ENCODE measurements at places on chromosomes 4 and X.

DNA sequence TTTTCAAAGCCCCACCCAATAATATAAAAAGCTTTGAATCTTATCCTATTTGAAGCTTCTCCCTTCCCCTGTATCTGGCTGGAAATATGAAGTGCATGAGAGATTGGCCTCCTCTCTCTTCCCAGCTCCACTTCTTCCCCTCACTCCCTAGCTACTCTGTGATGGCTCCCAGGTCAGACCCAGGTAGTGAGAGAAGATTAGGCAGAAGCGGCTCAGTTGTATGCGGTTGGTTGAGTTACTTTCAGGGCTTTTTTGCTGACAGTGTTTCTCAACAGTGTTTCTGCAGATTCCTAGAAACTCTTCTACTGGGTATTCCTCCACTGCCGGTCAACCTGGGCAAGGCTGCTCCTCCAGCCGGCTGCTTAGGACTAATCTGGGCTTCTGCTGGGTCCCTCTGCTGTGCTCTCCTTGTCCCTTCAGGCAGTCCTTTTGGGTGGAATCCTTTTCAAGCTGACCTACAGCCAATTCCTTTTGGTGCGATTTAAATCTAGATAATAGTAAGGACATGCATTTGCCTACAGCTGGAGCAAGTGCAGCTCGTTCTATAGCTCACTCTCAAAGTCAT is 87.4 kb upstream of the SLC7A11 start:
- DNase-seq: no peak

GRCh38 chrX:151713849-151714248 is 2.0 kb upstream of the FATE1 start:
- DNase-seq: no peak

DNA sequence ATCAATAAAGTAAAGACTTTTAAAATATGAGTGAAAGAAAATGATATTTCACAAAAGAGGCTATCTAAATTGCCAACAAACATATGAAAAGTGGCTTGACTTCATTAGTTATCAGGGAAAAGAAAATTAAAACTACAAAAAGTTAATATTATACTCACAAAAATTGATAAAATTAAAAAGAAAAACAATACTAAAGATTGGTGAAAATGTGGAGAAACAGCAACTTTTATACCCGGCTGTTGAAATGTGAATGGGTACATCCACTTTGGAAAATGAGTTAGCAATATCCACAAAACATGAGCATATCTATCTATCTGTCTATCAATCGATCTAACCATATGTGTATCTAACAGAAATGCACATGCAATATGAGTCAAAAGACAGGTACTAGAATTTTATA is 122.3 kb downstream of the ANAPC10 start:
- no peak for DNase-seq

- no peak for DNase-seq
Measured at GRCh38 chr4:38687571-38688011, 23.6 kb downstream of the KLF3 start.

DNA sequence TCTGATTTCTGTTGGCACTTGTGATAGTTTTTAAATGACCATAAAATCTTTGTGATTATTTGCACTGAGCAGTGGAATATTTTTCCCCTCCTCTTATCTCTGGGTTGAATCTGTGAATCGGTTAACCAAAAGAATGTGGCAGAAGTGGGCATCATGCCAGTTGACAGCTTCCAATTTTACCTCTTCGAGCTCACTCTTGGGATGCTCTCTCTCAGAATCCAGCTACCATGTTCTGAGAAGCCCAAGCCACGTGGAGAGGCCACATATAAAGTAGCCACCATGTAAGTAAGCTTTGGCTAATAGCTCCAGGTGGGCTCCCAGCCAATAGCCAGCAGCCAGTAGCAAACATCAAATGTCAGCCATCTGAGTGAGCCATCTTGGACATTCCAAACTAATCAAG is 12.9 kb upstream of the WDR19 start:
- no peak for DNase-seq

DNA sequence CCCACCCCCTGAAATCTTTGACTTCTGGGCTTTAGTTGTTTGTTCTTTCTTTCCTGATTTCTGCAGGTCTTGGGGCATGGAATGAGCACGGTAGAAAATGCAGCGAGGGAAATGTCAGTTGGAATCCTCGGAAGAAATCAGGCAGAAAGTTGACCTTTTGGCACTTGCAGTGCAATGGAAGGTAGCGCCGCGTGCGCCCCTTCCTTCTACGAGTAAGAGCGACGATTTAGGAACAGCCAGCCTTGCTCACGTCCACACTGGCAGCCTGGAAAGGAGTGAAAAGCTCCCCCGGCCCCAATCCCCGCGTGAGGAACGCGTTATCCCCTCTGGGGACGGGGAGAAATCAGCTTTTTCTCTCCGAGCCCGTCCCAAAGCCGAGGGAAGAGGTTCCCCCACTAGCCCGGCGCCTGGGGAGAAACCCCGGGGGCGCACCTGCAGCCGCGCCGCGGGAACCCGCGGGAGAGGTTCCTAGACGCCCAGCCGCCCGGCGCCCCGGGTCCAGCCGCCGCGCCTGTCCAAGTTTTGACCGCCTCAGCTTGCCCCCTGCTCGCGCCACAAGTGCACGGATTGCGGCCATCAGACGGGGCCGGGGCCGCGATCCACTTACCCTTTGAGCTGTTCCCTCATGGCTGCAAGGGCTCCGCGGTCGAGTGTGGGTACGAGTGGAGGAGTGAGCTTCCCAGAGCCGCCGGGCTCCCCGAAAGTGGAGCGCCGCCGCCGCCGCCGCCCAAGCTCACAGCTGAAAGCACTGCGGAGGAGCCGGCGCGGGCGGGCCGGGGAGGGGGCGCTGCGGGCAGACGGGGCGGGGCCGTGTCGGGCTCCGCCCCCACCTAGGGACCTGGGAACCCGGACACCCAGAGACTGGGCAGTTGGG is 194.6 kb upstream of the FTHL17 start:
- DNase-seq: peak; percentile 31

GRCh38 chr4:155512817-155513216 is 136.1 kb upstream of the MAP9 start:
- DNase-seq: no peak

DNA sequence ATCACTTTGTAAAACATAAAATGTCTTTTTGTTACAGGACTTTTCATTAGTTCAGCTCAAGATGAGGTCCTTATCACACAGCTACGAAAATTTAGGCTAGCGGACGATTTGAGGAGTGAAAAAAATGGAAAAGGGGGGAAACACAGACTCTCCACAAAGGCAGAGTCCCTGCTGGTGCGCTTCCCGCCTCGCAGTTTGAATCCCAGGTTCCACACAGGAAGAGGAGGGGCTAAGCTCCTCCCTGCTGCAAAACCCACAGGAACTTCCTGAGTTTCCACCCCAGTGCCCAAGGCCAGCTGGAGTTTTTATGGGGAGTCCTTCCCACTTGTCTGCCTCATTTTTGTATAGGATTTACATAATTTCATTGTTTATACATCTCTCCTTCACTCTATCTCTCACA is 11.2 kb downstream of the ADAM29 start:
- no peak for DNase-seq

DNA sequence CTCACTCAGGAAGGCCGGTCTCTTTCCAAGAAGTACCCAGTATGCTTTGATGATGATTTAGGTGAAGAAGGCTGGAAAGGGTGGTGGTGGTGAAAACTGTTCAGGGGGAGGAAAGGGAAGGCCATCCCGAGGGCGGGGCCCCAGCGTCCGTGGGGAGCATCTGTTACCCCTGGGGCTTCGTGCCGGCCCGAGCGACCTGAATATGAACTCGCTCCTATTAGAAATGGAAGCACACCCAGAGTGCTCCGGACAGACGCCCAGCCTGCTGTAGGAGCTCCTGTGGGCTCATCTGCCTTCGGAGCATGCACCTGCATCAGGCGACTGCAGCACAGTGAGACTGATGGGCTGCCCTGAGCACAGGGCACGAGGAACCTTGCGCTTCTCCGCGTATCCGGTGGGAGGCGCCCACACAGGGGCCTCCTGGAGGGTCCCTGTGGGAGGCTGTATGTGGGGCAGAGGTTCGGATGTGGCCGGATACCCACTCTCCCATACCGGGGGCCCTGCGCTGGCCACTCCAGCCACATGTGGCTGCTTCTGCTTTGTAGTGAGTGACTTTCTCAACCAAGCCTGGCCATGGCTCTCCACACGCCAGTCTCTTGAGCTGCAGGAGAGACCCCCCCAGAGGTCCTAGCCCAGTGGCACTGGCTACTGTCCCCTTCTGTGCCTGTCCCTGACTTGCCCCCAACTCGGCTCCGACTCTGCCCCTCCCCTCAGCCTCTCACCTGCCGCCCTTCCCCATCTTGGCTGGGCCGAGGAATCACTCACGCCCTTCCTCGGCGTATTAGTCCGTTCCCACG is 36.7 kb downstream of the FGFRL1 start:
- peak; percentile 27 for DNase-seq

DNA sequence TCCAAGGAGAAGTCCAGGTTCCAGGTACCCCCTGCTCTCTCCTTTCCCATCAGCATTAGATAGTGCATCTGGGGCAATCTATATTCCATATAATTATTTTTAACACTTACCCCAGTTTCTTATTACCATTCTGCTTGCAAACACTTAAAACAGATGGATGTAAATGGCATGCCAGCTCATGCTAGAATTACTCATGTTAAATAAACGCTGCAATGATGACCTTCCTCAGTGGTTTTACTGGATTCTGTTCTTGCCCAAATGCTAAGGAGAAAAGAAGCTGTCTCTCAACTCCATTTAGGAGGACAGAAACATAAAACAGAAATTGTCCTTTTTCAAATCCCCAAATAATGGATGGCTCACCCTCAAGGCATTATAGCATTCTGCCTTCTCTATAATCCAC is 161.1 kb downstream of the NLGN4X start:
- no peak for DNase-seq

DNA sequence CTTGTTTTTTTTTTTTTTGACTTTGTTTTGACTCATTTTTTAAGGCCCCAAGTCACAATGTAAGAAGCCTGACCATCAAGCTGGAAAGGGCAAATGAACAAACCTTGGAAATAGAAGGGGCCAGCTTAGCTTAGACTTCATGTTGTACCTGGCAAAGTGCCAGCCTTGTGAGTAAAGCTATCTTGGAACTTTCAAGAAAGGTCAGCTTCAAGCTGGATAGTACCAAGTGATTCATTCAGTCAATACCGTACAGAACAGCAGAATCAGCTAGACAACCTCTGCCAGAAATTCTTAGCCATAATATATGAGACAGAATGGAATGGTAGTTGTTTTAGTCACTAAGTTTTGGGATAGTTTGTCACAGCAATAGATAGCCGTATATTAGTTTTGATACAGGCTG is 1492.2 kb upstream of the TENM3 start:
- DNase-seq: no peak

DNA sequence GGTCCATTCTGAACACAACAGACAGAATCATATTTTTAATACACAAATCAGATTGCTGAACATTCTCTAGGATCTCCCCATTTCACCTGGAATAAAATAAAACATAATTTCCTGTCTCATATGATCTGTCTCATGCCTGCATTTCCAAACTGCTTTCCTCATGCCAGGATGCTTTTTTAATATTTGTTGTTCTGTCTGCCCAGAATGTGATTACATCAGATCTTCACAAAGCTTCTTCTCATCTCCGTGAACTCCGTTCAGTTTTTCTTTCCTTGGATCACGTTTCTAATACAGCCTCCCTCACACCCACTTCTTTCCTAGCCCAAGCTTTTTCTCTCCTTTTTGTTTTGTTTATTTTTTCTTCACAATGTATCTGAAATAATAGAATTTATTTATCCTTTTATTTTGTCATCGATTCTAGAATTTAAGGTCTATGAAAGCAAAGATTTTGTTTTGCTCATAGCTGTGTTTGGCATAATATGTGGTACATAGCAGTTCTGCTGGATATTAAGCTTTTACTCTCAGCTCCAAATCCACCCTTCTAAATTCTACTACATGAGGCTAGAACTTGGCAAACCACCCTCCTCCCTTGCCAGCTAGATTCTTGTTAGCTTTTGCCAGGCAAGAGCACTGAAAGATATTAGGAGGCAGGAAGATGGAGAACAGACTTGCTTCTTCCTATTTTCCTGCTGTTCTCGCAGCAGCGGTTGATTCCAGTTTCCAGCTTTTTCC is 165.5 kb upstream of the SLIT2 start:
- no peak for DNase-seq

- DNase-seq: no peak
Measured at GRCh38 chr4:146522869-146523205, 1.1 kb upstream of the SLC10A7 start.

DNA sequence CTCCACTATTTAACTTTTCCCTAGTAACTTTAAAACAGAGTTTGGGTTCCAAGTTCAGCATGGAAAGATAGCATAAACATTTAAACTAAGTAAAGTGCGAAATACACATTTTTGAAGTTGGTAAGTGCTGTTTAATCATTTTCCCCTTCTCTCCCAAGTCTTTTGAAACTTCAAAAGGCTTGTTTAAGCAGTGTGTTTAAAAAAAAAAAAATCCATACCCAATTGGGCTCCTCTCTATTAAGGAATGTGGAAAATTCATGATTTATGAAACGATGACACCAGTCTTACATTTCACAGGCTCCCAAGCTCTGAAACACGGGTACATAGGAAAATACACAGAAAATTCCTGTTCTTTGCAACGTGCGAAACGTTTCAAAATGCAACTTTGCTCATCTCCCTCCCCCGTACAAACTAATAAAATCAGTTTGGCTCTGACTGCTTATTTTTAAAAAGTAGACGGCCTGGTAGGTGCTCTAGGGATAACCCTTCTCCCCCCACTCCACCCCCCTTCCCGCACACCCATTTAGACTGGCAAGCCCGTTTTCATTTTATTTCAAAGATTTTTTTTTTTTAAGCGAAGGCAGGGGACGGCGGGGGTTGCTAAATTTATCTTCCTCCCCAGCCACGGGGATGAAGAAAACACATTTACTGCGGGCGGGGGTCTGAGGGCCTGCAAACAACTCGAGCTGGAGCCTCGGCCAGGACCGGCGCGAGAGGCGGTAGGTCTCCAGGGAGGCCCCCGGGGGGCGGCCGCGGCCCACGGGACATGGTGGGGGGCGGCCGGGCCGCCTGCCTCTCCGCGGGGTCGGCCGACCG is 786 bp upstream of the ZFX start:
- DNase-seq: no peak

DNA sequence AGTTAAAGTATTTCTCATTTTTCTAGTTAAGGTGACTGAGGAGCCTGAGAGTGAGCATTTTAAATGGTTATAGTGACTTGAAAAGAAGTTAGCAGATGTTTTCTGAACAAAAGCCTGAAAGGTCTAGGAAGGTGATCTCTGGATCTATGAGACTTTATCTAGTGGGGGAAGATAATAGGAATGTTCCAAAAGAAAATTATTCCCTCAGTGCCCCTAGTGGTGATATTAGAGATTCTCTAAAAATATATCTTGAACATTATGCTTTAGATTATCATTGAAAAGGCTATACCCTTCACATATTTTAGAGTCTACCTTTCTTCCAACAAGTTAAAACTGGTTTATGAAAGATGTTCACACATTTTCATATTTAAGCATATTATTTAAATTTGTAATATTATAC is 69.0 kb upstream of the SPANXN1 start:
- no peak for DNase-seq

DNA sequence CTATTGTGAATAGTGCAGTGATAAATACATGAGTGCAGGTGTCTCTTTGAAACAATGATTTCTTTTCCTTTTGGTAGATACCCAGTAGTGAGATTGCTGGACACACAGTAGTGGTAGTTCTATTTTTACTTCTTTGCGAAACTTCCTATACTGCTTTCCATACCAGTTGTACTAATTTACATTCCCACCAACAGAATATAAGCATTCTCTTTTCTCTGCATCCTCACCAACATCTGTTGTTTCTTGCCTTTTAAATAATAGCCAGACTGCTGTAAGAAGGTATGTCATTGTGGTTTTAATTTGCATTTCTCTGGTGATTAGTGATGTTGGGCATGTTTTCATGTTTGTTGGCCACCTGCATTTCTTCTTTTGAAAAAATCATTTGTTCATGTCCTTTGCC is 105.9 kb downstream of the COL4A6 start:
- no peak for DNase-seq

- DNase-seq: no peak
Measured at GRCh38 chr4:128463006-128463405, 175.4 kb upstream of the PGRMC2 start.

Measured in activated CD4-positive, CD25-positive, alpha-beta regulatory T cell treated with anti-CD3 and anti-CD28 coated beads, Interleukin-2, amount 50 U/mL, for 72 hours (primary cell).